ENCODE measurements at places on chromosomes 4 and X.

DNA sequence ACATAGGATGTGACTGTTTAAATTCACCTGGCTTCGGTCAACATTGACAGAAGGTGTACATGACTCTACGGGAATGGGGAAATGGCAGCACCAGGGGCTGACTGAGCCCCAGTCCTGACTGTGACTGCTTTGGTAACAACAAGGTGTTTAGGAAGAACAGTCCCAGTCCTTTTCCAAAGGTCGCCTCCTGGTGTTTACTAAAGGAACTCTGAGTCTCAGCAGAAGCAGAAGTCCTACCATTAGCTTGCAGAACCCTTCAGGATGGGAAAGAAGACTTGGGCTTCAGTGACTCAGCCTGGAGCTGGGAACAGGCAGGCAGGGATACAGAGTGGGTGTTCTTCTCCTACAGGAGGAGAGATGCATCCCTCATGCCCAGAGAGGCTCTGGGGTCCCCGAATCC, 103.3 kb downstream of the MGST2 start:
- no peak for DNase-seq

GRCh38 chr4:170875868-170876267, 786.1 kb upstream of the AADAT start:
- DNase-seq, result no peak

GRCh38 chr4:74878323-74878722, 54.6 kb upstream of the PARM1 start:
- DNase-seq, result no peak

DNA sequence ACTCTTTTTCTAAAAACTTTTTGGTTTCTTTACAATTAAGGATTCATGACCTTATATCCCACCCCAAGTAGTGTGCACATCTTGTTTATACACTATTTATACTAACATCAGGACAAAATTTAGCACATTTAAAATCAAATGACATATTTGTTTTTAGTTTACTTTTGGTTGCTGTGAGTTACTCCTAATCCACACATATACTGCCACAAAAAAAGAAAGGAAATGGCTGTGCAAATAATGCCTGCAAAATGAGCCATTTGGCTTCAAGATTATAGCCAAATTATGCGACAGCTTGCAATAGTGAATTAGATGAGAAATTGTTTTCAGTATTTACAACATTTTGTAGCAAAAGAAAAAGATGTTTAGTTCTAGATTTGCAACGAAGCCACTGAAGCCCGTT, 10.4 kb upstream of the ARHGEF38 start:
- no peak for DNase-seq

GRCh38 chrX:39674490-39675161, 423.1 kb downstream of the BCOR start:
- DNase-seq, result no peak

DNA sequence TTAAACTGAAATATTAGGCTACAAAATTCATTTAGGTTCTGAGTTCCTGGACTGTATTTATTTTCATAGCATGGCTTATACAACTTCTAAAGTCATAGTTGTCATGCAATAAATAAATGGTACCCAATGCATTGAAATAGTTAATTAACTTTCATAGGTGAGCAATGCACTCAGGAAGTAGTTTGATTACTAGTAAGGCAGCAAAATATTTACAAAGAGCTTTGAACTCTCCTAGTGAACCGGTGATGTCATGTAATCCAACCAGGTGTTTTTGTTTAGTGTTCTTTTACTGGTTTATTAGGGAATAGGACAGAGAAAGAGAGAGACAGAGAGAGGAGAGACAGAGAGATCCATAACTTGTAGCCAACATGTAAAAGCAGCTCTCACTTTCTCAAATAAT, 228.6 kb upstream of the CTSO start:
- no peak for DNase-seq

- no peak for DNase-seq
These were observed 14.6 kb downstream of the APBB2 start for GRCh38 chr4:41199788-41200187.

DNA sequence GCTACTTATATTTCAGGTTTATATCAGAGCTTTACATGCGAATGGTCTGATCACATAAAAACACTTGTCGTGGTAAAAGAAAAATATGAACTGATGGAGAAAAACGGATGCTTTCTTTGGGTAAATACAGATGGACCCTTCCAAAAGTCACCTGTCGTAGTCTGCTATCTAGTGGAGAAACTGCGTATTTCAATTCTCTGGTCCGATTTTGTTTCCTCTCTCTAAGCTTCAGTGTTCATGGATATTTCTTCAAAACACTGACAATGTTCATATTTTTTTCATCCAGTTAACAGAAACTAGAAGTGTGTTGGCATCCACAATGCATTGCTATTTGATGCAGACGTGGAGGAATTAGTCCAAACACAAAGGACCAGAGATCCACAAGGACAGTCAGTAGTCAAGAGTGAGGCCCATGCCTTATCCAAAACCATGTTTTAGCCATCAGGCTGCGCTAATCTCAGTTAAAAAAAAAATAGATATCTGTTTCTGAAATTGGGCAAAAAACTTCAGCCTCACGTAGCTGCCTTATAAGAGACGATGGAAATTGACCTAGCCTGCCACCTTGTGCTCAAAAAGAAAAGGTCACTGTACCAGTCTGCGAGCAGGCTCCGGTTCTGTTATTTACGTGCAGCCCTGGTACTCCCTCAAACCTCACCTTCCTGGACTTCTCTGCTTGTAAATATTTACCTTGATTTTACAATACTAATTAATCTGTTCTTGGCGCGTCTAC, 16.0 kb downstream of the MEPE start:
- no peak for DNase-seq

GRCh38 chr4:80362578-80363181, 27.1 kb downstream of the CFAP299 start:
- DNase-seq, result no peak

GRCh38 chr4:122765692-122766352, 33.3 kb downstream of the BBS12 start:
- DNase-seq, result peak; percentile 71

- DNase-seq, result no peak
These were observed 110.8 kb upstream of the PAQR3 start for GRCh38 chr4:79049840-79050540.

DNA sequence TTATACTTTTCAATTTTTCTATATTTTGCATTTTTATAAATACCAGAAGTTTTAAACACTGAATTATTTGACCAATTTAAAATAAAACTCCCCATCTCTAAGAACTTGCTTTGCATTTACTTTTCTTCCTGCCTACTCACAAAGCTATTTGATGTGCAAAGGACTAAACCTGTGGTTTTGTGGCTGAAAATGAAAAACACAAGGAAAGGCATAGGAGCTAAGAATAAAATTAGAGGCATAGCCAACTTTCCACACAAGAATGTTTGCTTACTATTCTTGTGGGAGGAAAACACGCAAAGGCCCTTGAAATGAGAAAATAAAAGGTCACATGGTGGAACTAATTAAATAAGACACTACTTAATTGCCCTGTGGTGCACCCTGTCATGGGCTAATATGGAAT, 221.2 kb downstream of the KLHL13 start:
- no peak for DNase-seq

DNA sequence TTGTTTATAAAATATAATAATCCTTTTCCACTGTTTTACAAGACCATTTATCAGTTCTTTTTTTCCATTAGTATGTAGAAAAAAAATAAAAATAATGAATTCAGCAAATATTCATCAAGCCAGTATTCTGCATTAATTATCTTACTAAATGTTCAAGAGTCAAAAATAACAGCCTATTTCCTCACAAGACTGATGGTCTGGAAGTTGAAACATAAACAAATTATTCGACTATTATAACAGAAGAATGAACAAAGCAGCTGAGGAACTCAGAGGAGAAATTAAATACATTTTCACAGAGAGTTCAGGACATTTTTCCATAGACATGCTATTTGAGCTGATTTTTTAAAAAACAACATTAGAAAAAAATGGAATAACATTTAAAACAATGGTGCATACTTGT, 2594.8 kb downstream of the ARAP2 start:
- DNase-seq, result no peak

DNA sequence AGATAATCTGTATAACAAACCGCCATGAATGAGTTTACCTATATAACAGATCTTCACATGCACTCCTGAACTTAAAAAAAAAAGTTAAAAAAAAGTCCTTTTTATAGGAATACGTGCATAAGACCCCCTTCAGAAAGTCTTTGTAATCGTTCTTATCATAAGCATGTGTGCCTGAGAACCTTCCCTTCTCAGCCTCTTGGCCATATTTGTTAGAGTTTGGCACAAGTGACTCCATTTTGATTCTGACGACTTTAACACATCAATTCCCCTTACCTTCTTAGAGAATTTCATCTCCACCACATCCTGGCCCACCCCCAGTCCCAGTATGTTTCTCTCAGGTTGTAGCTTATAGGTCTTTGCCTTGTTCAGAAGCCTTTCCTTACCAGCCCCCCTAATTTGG, 16.0 kb upstream of the ANXA5 start:
- no peak for DNase-seq

DNA sequence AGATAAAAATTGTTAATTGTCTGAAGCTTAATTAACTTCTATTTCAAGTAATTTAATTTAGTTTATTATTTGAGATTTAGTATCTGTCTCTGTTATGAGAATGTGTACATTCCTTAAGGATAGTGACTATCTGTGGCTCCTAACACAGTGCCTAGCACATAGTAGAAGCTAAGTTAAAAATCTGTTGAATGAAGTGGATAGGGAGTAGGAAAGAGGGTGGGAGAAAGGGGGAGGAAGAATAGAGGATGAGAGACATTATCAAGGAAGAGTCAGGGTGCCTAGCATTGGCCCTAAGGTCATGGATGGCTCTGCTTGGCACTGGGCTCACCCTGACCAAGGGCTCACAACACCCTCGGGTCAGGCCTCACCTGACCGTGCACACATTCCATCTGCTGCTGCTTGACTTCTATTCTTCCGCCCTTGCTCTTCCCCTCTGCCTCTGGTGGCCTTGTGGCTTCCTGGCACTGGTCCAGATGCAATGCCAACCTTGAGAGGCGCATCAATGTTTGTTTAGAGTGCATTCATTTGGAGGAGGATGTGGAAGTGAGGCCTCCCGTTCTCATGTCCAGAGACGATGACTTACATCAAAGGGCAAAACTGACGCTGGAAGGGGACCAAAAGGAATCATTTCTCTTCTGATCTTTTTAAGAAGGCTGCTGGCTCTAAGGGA, 42.3 kb downstream of the TRIM2 start:
- no peak for DNase-seq

- DNase-seq, result no peak
These were observed 32.1 kb downstream of the TAPT1 start for GRCh38 chr4:16194214-16194613.

GRCh38 chrX:115067812-115068211, 50.4 kb upstream of the IL13RA2 start:
- no peak for DNase-seq

- no peak for DNase-seq
These were observed 1.2 kb downstream of the PROM1 start for GRCh38 chr4:16082426-16083240.

- no peak for DNase-seq
These were observed 47.6 kb downstream of the CRMP1 start for GRCh38 chr4:5845035-5845905.

GRCh38 chr4:14143892-14144291, 516.4 kb upstream of the BOD1L1 start:
- no peak for DNase-seq

GRCh38 chr4:169439244-169439643, 168.5 kb upstream of the SH3RF1 start:
- DNase-seq, result no peak

GRCh38 chr4:26937139-26937538, 76.5 kb downstream of the STIM2 start:
- no peak for DNase-seq

DNA sequence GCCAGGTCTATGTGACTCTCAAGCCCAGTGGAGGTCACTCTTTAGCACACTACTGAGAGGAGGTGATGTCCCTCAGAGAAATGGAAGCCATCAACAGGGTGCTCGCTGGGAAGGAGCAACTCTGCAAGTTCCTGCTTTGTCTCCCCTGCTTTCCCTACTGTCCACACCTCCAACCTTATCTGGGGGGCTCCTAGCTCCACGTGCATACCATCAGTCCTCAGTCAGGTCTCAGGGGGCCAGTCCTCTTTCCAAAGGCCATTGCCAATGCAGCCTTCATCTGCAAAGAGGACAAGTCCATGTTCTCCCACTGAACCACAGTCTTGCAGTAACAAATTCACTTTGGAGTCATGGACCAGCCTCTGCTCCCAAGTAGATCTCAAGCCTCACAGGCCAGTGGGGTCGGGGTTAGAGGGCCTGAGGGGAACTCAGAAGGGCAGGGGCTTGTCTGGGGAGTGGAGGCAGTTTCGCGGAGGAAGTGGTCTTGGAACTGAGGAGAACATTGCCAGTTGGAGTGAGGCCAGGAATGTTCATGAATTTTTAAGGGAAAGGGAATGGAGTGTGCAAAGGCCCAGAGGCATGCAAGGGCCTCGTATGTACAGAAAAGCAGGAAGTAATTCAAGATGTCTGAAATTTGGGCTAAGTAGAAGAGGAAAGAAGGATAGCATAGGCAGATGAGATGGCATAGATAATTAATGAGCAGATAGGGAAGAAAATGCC, 8.9 kb downstream of the RTL5 start:
- DNase-seq, result no peak

DNA sequence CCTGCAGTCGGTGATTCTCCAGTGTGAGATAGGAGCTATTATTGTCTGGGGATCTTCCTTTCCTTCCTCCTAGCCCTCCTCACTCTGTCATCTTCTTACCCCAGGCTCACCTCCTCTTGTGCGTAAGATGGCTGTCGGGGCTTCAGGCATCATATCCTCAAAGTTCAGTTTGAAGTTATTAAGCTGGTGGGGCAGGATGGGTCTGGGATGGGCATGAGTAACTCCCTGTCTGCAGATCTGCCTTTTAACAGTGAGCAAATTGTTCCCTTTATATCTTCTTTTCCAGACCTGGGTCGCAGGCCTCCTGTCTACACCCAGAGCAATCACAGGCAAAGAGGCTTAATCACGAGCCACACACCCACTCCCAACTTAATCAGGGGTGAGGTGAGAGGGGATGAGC, 900 bp upstream of the MTMR1 start:
- no peak for DNase-seq

DNA sequence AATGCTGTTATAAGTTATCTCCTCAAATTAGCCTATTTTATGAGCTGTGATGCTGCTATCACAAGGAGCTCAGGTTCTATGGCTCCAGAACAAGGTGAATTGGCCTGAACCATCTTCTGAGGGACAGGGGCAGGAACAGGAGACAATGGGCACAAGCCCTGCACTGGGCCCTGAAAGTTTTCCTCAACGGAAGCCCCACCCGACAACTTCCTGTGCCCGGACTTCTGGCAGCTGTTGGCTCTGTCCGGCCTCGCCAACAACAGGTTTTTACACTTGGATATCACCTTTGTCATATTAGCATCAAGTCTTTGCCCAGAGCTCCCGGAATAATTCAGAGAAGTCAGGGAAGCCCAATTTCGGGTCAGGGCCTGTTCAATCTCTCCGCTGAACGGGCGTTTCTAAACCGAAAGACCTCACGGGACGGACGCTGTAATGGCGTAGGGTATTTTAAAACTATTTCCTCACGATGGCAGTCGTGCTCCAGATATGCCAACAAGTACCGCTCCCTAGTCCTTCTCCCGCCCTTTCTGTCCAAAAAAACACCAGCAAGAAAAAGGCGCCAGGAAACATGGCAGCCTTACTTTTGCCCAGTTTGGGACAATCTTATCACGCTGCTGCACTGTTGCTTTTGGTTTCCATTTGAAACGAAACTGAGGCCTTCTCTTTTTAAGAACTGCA, 201.0 kb upstream of the STK26 start:
- no peak for DNase-seq

GRCh38 chr4:108044951-108045686, 55.4 kb downstream of the HADH start:
- DNase-seq, result no peak

GRCh38 chr4:15753786-15754185, 24.3 kb upstream of the CD38 start:
- peak; percentile 33 for DNase-seq

- no peak for DNase-seq
These were observed at the start of gene PNMA6E for GRCh38 chrX:153401133-153401764. Gene PNMA6E, minus strand, starts transcription at chrX:153401350. Its CDS starts 2,501 bp downstream, at chrX:153398849.
